A172 (cell line): ENCODE measurements at places on chromosomes 1 and 21. TPM values are rescaled to one million over a fixed set of nuclear protein-coding genes. Genes with fewer than 3 reads are reported as not detected.
A peak's percentile ranks its signal among the peaks of the same experiment; 100 is the strongest.

The F13B gene
- not detected in 2 replicates for total RNA-seq

GRCh38 chr1:212432661-212433576 is at the start of gene NENF:
TSS of gene NENF (plus strand) at chr1:212432920. CDS start at chr1:212432944, 24 bp downstream.
- peak; percentile 64 for DNase-seq

DNA sequence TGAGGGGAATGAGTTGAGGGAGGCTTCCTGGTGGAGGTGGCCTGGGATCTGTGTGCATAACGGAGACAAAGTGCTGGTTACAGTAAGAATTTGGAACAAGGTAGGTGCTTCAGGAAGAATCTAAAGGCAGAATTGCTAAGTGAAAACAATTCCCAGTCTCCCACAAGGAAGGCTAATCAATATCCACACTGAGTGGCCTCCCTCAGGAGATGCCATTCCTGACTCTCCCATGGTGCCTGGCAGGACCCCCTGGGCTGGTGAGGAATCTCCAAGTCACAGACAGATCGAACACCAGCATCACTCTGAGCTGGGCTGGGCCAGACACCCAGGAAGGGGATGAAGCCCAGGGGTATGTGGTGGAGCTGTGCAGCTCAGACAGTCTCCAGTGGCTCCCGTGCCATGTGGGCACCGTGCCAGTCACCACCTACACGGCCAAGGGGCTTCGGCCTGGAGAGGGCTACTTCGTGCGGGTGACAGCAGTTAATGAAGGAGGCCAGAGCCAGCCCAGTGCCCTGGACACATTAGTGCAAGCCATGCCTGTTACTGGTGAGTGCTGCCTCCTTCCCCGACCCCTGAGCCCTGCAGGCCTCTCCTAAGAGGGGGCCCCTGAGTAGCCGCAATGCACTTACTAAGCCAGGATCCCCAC is 30.7 kb downstream of the IGFN1 start:
- DNase-seq, result no peak

The GPR153 gene
- total RNA-seq, result 4.1 and 5.0 TPM in 2 replicates

The HENMT1 gene
- total RNA-seq, result not detected in 2 replicates

The DMAP1 gene
- total RNA-seq, result 8.5 and 9.8 TPM in 2 replicates

DNA sequence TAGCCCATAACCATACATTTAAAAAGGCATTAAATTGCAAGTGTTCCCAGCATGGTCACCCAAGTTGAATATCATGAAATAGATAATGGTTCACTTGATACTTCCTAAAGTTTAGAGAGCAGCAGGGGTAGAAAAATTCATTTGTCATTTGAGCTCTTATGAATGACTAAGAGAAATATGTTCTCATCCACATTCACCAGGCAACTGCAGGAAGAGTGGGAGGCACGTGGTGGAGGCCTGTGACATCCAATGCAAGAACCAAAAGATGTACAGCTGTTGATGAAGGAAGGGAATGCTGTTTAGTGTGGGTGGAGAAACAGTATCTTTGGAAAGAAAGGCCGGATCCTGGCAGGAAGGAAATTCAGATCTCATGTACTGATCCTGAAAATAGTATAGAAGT is 473.1 kb downstream of the ADGRL2 start:
- DNase-seq, result no peak

DNA sequence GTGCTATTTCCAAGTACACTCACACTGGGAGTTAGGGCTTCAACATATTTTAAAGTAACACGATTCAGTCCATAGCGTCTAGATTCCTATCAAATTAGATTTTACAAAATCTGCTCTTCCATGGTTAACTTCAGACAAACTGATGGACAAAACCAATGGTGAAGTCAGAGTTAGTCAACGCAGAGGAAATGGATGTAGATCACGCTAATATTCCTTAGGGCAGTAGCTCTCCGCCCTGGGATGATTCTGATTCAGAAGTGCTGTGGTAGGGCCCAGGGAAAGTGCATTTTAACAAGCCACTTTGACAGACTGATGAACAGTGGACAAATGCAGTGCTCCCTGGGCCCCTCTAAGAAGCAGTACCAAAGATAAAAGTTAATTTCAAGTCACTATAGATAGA is 83.2 kb downstream of the HIVEP3 start:
- DNase-seq, result no peak

The TMIGD3 gene
- not detected in 2 replicates for total RNA-seq

DNA sequence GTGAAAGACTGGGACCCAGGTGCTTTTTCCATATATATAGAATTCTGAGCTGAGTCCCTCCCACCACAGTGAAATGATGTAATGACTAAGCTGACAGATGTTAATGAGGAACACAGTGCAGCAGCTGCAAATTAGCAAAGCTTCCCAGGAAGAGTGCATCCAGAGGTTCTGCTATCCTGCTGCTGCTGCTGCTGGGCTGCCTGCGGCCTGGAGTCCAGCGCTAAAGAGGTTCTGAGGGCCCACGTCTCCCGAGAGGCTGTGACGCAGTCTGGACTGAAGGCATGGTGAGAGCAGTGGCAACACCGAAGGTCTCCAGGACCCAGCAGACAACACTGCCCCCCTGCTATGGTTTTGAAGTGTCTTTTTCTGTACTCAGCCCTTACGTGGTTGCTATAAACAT is 63.9 kb downstream of the URB2 start:
- DNase-seq, result no peak

GRCh38 chr1:182143154-182143657 is 81.7 kb upstream of the ZNF648 start:
- DNase-seq, result peak; percentile 64

The OR14K1 gene
- not detected in 2 replicates for total RNA-seq

GRCh38 chr1:170765712-170766330 is 101.9 kb downstream of the PRRX1 start:
- DNase-seq, result peak; percentile 48

The SUMO3 gene
- total RNA-seq, result 118 and 140 TPM in 2 replicates

- no peak for DNase-seq
Measured at GRCh38 chr1:206493279-206493678, 14.1 kb upstream of the RASSF5 start.

- no peak for DNase-seq
Measured at GRCh38 chr1:178537382-178538090, 24.6 kb downstream of the TEX35 start.

DNA sequence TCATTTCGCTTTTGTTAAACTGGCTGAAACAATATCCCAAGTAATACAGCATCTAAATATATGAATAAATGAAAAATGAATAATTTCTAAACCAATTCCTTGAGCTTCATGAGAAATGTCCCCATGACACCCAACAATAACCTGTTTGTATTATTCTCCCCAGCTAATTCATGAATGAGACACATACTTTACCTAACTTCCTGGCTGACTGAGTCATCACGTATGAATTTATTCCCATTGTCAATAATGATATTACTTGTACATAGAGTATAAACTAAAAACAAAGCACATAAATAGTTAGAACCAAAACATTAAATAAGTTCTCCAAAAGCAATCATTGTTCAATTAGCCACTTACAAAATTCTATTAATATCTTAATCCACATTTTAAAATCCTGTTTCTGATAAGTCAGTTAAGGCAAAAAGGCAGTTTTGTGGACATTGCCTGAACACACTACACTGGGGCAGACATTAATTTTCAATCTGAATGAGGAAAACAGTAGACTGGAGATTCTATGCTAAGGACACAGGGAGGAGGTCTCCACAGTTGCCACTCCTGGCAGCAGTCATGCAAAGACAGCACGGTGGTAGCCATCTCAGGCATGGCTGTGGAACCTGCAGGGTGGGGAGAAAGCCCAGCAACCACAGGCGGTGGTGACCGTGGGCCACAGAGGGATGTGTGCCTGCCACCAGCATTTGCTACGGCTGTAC is 48.2 kb downstream of the SLC9C2 start:
- DNase-seq, result no peak

DNA sequence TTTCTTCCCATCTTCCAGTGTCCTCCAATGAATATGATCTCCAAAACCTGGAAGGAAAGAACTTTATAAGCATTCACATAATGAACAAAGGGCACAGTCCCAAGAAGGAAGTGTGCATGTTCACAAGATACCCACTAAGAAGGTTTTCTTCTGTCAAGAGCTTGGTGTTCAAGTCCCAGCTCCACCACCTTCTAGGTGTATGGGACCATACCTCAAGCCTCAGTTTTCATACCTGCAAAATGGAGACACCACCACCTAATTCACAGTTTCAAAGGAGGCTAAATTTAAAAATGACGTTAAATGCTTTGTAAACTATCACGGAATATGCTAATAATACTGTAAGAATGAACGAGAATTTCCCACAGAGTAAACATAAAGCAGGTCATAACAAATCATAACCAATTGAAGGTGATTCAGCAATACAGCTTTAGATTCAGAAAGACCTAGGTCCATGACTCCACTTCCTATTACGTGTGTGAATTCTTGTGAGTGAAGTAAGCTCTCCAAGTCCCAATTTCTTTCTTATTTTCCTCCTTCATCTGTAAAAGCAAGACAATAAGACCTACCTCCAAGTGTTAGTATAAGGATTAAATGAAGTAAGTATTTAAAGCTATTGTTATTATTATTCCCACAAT is 8.1 kb upstream of the KTI12 start:
- DNase-seq, result no peak

The CHD1L gene
- total RNA-seq, result 41.1 and 41.4 TPM in 2 replicates

GRCh38 chr1:164693564-164694359 is 134.8 kb downstream of the PBX1 start:
- DNase-seq, result no peak

The PLPPR4 gene
- total RNA-seq, result 0.29 and 0.57 TPM in 2 replicates

The KCNJ6 gene
- total RNA-seq, result not detected in 2 replicates

The TXLNA gene
- 22.1 and 24.6 TPM in 2 replicates for total RNA-seq

- DNase-seq, result peak; percentile 79
Measured at GRCh38 chr1:43232074-43232473, 37.7 kb upstream of the TMEM125 start.

DNA sequence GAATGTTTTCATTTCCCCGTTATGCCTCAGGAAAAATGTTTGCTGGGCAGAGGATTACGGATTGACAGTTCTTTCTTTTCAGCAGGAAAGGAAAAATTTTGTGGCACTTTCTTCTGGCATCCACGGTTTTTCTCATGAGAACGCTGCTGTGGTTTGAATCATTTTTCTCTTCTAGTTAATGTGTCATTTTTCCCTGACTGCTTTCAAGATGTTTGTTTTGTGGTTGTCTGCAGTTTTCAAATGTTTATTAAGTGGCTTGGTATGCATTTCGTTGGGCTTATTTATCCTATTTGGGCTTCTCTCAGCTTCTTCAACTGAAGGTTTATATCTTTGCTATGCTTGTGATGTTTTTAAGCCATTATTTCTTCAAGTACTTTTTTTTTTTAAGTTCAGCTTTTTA is 359.0 kb downstream of the RGS7 start:
- peak; percentile 58 for DNase-seq

DNA sequence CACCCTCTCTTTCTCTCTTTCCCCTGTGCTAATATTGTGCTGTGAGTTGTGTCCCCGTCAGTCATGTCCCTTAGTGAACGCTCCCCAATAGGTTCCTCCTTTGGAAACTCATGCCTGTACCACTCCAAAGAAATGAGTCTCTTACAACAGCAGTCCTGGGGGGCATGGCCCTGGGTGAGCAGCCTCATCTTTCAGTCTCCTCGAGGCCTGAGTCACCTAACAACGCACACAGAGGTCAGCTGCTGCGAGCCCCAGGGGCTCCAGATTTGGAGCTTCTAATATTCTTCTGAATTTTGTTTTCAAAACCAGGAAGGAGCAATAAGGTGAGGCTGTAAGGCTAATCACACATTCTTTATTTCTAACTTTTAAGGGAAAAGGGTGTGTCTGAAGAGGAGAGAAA is 30.5 kb upstream of the ZBTB8A start:
- no peak for DNase-seq

The NUAK2 gene
- 16.3 and 18.4 TPM in 2 replicates for total RNA-seq

DNA sequence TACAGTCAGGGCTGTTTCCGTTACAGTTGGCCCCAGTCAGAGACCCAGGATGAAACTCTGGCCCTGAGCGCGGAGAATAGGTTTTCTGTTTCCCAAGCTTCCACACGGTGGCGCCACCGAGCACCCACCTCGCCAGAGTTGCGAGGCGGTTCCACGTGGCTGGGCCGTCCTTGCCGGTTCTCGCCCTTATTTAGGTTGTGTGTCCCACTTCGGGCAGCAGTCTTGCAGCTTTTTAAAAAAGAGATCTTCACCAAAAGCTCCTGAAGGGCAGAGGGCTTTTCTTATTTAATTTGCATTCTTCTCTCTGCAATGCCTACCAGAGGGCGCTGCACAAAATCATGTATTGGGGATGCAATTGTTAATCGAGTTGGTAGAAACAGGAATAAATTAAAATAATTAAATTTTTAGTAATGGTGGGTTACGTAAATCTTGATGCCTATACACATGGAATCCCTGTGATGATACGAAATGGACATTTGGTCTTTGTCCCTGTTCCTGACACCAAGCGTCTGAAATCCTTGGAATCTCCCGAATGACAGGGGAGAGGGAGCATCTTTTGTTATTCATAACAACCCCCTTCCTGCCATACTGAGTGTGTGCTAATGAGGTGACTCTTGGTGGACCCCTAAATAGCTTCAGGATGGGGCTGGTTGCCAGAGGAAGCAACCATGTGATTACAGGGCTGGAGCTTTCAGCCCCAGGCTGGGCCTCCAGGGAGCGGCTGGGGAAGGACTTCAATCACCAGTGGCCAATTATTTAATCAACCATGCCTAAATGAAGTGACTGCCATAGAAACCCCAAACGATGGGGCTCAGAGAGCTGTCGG is 5.6 kb upstream of the S100A7 start:
- DNase-seq, result peak; percentile 29

GRCh38 chr1:157849229-157849875 is 7.7 kb upstream of the CD5L start:
- DNase-seq, result no peak

DNA sequence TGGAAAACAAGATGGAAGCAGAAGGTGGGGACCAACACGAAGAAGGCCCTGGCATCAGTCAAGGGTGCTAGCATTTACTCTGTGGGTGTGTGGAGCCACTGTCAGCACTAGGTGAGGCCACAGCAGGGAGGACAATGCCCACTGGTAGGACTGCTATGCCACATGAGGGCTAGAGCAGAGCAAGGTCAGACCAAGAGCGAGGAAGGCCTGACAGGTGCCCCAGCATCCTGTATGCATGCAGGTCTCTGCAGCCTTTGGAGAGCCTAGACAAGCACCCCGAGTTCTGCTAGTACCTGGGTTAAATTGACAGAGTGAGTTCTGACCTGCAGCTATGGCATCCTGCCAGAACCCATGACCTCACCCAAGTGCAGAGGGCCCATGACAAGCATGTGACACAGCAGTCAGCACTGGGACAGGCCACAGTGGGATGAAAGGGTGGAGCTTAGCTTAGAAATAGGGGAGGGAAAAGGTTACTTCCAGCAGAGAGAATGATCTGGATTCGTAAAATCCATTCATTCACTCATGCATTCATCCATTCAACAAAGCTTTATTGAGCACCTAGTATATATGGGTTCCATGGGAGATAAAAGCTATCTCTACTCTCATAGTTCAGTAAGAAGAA is 9.0 kb upstream of the CSF1 start:
- peak; percentile 27 for DNase-seq
